Non-pigmented ciliary epithelial cell (primary cell): ENCODE measurements at places on chromosomes 3 and 15.

DNA sequence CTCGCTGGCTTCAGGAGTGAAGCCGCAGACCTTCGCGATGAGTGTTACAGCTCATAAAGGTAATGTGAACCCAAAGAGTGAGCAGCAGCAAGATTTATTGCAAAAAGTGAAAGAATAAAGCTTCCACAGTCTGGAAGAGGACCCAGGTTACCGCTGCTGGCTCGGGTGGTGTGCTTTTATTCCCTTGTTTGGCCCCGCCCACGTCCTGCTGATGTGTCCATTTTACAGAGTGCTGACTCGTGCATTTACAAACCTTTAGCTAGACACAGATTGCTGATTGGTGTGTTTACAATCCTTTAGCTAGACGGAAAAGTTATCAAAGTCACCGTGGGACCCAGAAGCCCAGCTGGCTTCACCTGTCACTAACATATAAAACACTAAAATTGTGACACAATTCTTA is 1464.5 kb downstream of the ZPLD1 start:
- no peak for DNase-seq

GRCh38 chr15:74618841-74619596 is 3.4 kb downstream of the CLK3 start:
- DNase-seq = no peak

DNA sequence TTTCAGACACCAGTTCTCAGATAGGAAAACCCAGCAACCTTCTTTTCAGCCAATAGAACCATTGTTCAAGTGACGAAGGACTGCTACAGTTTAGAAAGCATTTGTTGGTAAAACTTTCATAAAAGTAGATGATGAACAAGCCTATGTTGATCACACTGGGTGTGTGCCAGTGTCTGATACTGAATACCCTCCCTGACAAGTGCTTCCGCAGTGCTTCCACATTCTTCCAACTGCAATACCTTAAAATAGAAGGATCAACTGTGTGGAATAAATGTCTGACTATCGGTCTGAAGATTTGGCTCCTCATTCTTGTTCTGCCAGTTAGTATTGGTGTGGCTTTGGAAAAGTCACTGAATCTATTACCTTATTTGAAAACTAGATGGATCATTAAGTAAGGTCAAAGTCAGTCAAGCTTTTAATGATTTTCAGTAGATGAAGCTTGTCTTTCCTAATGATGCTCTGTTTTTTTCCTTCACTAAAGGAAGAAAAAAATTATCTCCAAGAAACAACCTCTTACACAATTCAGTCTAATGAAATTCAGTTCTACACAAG is 479.4 kb upstream of the CBLB start:
- no peak for DNase-seq

GRCh38 chr15:81163961-81164800 is 30.1 kb downstream of the CFAP161 start:
- DNase-seq = peak; percentile 76

GRCh38 chr3:13009132-13009945 is 63.9 kb downstream of the IQSEC1 start:
- DNase-seq = no peak

DNA sequence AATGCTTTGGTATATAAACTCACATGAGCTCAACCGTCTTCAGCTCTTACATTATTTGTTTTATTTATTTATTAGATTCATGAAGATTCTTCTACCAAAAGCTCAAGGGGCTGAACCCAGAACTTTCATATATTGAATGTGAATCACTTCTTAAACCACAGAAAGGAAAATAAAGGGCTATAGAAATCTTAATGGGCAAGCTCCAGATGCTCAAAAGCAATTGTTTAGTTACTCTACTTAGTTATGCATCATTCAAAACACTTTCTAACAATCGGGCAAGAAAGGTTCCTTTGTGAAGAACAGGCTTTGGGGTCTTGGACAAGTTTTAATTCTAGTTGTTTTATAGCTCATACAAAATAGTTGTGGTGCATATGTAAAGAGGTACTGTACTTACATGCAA is 380.2 kb downstream of the TIGIT start:
- no peak for DNase-seq

GRCh38 chr3:127702151-127702578 is 29.4 kb downstream of the ABTB1 start:
- DNase-seq = no peak
